ENCODE measurements at places on chromosomes 5 and 9.

GRCh38 chr5:90311401-90311800, 98.2 kb downstream of the CETN3 start:
- no peak for DNase-seq

DNA sequence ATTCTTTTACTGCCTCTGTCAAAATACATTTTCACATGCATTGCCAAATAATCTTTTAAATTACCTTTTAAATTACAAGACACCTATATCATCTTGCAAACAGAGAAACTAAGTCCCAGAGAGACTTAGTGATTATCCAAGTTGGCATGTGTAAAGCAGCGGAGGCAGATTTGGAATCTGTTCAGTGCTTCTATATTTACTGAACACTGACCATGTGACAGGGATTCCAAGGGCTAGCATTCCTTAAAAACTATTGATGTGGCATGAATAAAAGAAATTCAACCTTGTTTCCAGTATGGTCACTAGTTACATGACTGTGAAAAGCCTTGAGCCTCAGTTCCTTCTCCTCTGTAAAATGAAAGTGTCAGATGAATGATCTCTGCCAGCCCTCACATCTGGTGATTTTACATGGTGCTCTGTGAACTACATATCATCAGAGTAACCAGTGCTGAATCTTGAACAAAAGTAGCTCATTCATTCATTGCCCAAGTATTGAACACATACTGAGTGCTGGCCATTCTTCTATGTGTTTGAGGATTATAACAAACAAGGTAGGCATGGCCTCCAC, 71.9 kb upstream of the PPP1R2B start:
- no peak for DNase-seq

DNA sequence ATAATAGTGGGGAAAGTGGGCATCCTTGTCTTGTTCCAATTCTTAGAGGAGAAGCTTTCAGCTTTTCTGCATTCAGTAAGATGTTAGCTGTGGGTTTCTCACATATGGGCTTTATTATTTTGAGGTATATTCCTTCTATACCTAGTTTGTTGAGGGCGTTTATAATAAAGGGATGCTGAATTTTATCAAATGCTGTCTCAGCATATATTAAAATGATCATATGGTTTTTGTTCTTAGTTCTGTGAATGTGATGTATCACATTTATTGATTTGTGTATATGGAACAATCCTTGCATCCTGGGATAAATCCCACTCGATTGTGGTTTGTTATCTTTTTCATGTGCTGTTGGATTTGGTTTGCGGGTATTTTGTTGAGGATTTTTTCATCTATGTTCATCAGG, 43.1 kb downstream of the FGD3 start:
- DNase-seq = no peak

- DNase-seq = no peak
Observed at GRCh38 chr5:17317473-17317872, 100.0 kb downstream of the BASP1 start.

DNA sequence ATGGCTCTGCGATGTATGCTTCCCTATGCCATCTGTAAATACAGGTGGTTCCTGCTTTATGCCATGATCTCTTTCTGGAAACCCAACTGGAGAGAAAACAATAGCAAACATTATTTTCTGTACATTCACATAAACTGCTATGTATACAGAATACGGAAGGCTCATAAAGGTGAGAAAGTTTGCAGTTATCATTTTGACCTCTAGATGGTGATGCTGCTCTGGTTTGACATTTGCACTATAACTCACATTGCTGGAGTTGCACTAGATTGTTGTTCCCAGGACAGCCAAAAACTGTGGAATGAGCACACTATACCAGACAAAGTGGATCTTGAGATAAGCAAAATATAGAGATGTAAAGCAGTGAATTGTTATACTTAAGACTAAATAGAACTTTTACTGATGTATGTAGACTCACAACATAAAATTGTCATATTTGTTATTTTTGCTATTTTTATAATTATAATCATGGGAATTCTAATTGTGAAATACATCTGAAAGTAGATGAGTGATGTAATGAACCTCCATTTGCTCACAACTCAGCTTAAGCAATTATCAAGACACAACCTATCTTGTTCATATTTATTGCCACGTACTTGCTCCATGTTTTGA, 246.5 kb downstream of the PTPRD start:
- no peak for DNase-seq

GRCh38 chr5:94422812-94423211, 195.6 kb downstream of the KIAA0825 start:
- DNase-seq = no peak

GRCh38 chr9:37730839-37731238, 22.8 kb upstream of the TRMT10B start:
- DNase-seq = no peak

- no peak for DNase-seq
Observed at GRCh38 chr5:96004087-96004486, 42.4 kb upstream of the ELL2 start.

DNA sequence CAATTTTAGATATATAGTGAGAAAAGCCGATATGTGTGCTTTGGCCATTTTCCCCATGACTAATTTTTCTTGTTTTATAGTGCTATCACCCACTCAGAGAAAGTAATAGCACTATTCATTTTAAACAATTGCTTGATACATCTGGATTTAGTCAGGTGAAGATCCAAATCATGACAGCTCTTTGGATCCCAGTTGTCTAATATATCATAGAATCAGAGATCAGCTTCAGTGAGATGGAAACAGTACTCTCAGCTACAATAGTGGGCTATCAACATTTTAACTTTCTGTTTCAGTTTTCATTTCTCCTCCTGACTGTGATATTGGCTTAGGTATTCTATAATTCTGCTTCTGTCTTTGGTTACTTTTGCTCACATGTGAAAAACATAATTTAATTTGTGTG, 38.7 kb downstream of the VCAN start:
- DNase-seq = no peak

DNA sequence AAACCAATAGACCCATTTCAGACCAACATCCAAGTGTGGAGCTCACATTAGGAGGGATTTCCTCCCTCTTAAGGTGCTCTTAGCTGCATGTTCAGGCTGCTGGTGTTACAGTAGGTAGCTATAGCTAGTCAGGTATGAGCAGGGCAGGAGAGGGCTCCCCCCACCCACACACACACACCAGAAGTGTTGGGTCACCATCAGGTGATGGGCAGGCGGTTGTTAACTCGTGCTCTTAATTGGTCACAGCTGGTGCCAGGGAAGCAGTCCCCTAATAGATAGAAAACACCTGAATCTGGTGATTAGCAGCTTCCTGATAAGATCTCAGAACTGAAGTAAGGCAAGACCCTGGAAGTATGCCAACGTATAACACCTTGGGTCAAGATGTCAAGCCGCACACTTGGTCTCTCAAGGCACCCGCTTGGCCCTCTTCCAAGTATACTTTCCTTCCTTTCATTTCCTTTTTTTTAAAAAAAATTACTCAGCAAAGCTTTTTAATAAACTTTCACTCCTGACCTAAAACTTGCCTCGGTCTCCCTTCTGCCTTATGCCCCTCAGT, 532.4 kb downstream of the DNAH5 start:
- no peak for DNase-seq

DNA sequence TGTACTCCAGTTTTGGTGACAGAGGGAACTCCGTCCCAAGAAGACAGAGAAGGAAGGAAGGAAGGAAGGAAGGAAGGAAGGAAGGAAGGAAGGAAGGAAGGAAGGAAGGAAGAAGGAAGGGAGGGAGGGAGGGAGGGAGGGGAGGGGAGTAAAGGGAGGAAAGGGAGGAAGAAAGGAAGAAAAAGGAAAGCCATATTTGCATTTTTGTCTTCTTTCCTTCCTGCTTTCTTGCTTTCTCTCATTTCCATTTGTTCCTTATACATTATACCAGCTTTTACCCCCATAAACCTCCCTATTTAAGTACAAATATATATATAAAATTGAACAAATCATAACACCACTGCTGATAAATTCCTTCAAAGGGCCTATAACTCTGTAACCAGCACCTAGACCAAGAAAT, 151.8 kb downstream of the SMC2 start:
- DNase-seq = no peak

GRCh38 chr5:50325237-50325832, 115.8 kb downstream of the EMB start:
- no peak for DNase-seq

DNA sequence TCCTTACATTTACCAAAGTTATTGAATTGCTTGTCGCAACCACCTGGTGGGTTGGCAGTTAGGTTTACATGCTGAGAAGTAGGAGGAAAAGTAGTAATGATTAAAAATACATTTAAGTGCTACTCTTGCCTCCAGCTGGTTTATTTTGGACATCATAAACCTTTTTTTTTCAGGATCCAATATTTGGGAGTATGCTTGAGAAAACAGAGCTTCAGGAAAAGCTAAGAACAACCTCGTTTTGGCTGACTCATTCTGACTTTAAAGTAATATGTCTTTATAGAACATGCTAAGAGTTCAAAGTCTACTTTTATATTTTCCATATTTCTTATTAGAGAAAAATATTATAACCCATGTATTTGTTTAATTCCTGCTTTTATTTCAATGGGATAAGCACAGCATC, 41.7 kb upstream of the BNC2 start:
- no peak for DNase-seq

- no peak for DNase-seq
Observed at GRCh38 chr9:68437785-68438184, 81.4 kb downstream of the PGM5 start.

DNA sequence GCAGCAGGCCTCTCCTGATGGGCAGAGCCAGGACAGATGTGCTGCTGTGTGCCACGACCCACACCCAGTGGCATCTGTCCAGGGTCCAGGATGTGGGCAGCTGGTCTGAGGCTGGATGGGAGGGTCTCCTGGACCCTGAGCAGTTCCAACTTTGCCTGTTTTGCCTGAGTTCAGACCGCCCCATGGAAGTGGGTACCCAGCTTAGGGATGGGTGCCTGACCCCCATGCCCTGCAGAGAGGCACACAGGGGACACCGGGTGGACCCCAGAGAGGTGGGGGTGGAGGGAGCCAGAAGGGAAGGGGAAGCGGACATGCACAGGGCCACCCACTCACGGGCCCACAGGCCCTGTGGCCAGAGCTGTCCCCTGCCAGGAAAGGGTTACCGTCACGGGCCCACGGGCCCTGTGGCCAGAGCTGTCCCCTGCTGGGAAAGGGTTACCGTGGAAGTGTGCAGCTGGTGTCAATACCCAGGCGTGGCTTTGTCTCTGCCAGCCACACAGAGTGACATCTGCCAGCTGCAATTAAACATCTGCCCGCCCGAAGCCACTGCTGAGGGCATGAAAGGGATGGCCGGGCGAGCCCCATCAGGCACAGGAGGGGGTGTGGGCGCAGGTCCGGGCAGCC, 50.0 kb downstream of the NACC2 start:
- no peak for DNase-seq

DNA sequence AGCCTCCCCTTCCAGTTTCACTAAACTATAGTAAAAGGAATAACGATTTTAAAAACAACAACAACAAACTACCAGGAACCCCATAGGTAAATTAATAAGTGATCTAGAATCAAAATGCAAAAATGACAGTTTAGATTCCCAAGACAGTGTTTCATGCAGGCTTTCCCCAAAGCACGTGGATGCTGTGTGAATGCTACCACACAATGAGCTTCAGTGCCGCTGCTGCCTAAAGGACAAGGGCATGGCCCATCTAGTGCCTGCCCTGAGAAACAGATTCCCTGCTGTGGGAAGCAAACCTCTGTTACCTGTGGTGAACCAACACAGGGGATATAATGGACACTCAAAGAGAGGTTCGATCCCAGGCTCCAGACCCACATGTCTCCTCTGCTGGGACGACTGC, 23.7 kb upstream of the CKMT2 start:
- DNase-seq = no peak

DNA sequence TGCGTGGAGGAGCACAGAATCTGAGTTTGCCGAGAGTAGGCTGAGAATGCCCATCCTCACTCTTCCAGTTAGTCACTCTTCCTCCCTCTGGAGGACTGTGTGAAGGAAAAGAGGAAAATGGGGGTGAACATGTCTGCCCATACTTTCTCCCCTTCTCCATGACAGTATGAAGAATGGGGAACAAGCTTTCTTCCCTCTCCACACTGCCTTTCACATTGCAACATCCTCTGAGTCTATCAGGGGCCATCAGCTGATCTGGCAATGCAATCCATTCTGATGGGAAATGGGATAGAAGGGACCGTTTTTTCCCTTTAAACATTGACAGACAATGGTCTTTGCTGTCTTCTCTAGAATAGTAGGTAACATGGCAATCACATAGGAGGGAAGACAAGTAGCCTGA, 56.8 kb downstream of the UGCG start:
- DNase-seq = no peak

DNA sequence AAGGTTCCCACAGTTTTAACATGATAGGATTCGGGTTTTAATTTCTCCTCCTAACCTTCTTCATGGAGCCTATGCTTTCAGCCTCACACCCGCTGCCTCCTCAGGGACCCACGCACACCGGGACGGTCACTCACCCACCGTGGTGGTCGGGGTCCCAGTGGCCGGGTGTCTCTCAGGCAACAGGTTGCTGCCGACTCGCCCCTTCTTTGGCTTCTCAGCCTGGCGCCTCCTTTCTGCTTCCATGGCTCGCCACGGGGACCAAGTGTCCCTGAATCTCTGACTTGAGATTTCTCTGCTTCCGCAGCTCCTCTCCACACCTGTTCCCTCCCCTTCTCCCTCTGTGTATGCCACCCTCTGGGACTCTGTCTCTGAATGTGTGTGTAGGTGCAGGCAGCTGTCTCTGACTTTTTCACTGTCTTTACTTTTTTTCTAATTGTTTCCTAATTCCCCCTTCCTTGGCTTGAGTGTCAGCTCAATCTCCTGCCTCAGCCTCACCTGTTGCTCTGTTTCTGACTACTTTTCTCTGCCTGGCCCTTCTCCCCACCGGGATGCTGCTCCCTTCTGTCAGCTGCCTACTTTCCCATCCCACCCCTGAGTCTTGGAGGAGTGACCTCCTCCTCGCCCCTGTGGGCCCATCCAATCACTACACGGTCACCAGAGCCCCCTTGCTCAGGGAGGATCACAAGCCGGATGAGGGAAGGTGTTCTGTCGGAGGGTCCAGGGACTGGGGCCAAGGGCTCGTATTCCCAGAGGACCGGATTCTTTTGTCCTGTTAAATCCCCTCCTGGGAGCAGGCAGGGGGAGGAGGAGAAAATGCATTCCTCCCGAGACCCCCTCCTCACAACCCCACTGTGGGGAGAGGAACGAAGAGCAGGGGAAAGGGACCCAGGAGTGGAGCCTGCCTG, at the start of gene PROP1:
Gene PROP1 (minus strand): TSS at position 552 of the 905 bp plus-strand sequence. CDS start 309 bp downstream, at position 243.
- DNase-seq = no peak

GRCh38 chr9:84123648-84124406, 143.2 kb downstream of the RMI1 start:
- no peak for DNase-seq

DNA sequence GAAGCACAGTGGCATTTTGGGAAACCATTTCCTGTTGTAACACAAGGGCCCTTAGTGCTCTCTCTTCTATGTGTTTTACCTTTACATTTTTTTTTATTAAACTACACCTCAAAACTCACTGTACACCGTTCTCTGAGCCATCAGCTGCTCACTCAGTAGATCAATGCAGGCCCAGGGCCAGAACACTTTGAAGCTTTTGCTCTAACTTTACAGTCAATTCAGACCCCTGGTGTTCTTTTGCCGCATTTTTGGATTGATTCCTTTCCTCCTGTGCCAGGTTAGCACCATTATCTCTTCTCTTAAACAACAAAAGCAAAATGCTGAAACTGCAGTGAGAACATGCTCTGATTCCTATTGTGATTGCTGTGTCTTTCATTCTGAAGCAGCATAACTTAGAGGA, 269.8 kb upstream of the RGMB start:
- DNase-seq = no peak

GRCh38 chr5:110268283-110268682, 458.2 kb downstream of the TMEM232 start:
- DNase-seq = no peak

Measured in stimulated activated CD8-positive, alpha-beta memory T cell treated with anti-CD3 and anti-CD28 coated beads, Interleukin-15, amount 100 ng/mL, for 24 hours (primary cell).